Metanephros (tissue), 2 donors: ENCODE measurements at places on chromosomes 4 and X. TPM values are rescaled to one million over a fixed set of nuclear protein-coding genes. Genes with fewer than 3 reads are reported as not detected.

HTR2C gene
- 0.41 TPM for total RNA-seq

SEPSECS gene
- total RNA-seq, result 21.5 TPM

HSFX3 gene
- total RNA-seq, result not detected

ADH1B gene
- 36.6 TPM for total RNA-seq

LRRC66 gene
- total RNA-seq, result 0.82 TPM

CTAG1A gene
- total RNA-seq, result not detected
